ENCODE measurements at places on chromosomes 2 and 18. TPM values are rescaled to one million over a fixed set of nuclear protein-coding genes. Genes with fewer than 3 reads are reported as not detected.

The SERPINB12 gene
- total RNA-seq: not detected

The NEUROD1 gene
- total RNA-seq: 0.11 TPM

The SERPINB4 gene
- 0.53 TPM for total RNA-seq

The PRSS56 gene
- total RNA-seq: not detected

The FOXI3 gene
- 13.5 TPM for total RNA-seq

DNA sequence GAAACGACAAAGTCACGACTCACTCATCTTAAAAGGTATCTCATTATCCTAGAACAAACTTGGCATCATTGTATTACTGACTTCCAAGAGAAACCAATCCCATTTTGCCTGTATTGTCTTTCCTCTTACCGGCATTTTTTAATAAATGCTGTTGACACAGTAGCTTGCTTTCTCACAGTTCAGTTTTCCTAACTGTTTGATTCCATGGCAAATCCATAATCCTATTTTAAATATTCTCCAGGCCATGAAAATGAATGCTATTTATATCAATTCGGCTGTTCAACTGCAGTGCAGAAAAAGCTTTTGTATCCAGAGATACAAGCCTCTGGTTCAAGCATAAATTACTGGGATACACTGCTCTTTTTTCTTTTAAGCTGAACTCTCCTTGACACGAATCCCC lies 1241.9 kb downstream of the DPP10 start:
- H3K4me1 ChIP-seq: no peaks in the 10 kb centered on the region
- no peak overlapping the region for H3K27ac ChIP-seq
- DNase-seq: no peak
- peaks cover 13% of the 10 kb centered on the region for H3K36me3 ChIP-seq

GRCh38 chr2:71240794-71241193 lies 13.9 kb upstream of the PAIP2B start:
- no peak for DNase-seq
- H3K36me3 ChIP-seq: no peaks in the 10 kb centered on the region
- no peak overlapping the region for H3K27ac ChIP-seq
- no peak overlapping the region for H3K4me3 ChIP-seq

GRCh38 chr2:118718921-118719320 lies 128.5 kb downstream of the EN1 start:
- no peak overlapping the region for H3K4me3 ChIP-seq
- no peak overlapping the region for H3K27ac ChIP-seq

DNA sequence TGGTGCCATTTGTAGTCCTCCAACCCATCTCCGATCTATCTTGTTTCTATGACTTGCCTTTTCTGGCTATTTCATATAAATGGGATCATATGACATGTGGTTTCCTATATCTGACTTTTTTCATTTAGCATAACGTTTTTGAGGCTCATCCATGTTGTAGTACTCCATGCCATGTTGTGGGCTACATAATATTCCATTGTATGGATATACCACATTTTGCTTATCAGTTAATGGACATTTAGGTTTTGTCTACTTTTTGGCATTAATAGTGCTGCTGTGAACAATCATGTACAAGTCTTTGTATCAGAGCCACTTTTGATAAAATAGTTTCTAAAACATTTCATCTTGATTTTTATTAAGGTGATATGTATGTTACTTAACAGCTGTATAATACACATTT lies 7.4 kb downstream of the CEBPZOS start:
- peaks cover 92% of the 10 kb centered on the region for H3K36me3 ChIP-seq
- no peaks in the 10 kb centered on the region for H3K27me3 ChIP-seq
- peaks cover 71% of the 10 kb centered on the region for H3K4me1 ChIP-seq

- H3K4me3 ChIP-seq: peak overlapping the region; percentile 98
- peaks cover 49% of the 10 kb centered on the region for H3K4me1 ChIP-seq
- peaks cover 5% of the 10 kb centered on the region for H3K36me3 ChIP-seq
- H3K27ac ChIP-seq: peak overlapping the region; percentile 98
- H3K27me3 ChIP-seq: peaks cover 20% of the 10 kb centered on the region
Observed at GRCh38 chr2:37323781-37324535, 675 bp downstream of the PRKD3 start.

GRCh38 chr2:141796449-141796848 lies 334.4 kb downstream of the LRP1B start:
- H3K4me1 ChIP-seq: peaks cover 8% of the 10 kb centered on the region
- H3K36me3 ChIP-seq: no peaks in the 10 kb centered on the region
- no peaks in the 10 kb centered on the region for H3K27me3 ChIP-seq
- H3K27ac ChIP-seq: no peak overlapping the region
- no peak for DNase-seq
- H3K4me3 ChIP-seq: no peak overlapping the region
